Testis (tissue), 5 donors: ENCODE measurements at places on chromosomes 2 and 18.

DNA sequence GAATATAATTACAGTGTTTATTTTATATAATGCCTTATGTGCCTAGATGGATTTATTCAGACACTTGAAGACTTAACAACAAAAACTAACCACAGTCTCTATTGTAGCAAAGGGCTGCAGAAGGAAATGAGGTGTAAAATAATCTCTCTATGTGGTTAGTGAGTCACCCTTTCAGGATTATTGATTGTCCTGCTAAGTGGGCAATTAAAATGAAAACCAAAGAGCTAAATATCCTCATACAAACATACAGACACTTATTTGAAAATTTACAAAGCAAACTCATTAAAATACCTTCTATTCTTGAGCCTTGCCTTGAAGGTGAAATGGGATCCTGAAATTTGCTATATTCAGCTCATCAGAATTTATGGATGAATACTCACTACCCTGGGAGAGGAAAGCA lies 27.7 kb upstream of the DCC start:
- DNase-seq, result no peak

GRCh38 chr18:493986-494983 lies 6.2 kb downstream of the COLEC12 start:
- DNase-seq, result no peak

DNA sequence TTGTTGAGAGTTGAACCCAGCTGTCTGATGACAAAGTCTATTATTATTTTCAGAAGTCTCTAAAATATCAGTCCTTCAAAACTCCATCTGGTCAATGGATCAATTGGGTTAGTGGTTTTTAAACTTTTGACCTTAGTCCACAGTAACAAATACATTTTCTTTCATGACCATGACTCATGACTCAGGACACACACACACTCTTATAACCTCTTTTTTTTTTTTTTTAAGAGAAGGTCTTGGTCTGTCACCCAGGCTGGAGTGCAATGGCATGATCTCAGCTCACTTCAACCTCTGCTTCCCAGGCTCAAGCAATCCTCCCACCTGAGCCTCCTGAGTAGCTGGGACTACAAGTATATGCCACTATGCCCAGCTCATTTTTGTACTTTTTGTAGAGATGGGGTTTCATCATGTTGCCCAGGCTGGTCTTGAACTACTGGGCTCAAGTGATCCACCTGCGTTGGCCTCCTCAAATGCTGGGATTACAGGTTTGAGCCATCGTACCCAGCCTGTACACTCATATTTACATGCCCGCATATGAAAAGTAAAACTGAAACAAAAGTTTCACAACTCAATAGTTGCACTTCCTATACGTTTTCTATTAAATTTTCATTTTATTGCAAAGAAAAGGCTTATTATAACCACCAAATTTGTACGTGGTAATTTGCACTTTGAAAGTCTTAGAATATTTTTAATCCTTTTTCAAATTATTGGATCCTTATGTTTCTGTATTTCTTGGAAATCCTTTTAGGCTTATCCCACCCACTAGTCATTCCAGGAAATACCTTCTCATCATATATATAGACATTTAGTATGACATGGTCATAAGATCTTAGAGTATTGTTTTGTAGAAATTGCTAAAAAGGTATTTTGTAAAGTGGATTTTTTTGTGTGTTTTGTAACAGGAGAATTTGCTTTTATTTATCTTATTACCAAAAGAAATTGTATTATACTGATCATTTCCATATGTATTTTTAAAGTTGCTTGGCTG lies 199.0 kb downstream of the LPIN1 start:
- DNase-seq, result no peak

DNA sequence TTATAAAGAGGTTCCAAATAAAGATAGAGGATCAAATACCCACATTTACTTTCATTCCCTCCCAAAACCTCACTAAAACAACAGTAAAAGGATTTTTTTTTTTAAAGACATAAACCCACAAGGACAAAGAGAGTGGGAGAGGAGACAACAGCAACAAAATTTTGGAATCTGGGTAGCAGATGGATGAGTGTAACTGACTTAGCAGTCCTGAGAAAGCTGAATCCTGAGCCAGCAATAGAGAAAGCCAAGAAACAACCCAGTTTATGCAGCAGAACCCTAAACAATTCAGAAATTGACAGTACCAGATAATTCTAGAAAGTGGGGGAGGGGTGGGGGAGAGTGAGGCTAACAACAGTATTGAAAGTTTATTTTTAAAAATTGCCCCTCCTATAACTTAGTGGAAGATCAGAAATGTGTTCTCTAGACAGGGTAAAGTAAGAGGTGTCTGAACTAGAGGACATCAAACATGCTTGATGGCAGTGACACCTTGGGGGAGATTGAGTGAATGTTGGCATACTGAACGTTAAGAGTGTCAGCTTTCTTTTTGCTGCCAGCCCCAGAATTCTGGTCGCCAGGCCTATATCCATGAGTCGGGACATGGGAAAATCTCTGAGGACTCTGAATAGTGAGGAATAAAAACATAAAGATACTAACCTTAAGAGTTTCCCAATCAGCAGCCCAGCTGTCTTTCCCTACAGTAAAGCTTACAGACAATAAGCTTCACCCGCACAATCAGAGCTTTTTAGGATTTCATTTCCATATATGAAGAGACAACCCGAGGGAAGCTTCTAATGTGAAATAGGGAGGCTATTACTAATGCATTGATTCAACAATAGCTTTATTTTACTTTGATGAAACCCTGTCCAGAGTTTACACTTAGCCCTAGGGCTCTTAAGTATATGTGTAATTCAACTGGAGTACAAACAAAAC lies 128.0 kb upstream of the ALPP start:
- DNase-seq, result no peak

DNA sequence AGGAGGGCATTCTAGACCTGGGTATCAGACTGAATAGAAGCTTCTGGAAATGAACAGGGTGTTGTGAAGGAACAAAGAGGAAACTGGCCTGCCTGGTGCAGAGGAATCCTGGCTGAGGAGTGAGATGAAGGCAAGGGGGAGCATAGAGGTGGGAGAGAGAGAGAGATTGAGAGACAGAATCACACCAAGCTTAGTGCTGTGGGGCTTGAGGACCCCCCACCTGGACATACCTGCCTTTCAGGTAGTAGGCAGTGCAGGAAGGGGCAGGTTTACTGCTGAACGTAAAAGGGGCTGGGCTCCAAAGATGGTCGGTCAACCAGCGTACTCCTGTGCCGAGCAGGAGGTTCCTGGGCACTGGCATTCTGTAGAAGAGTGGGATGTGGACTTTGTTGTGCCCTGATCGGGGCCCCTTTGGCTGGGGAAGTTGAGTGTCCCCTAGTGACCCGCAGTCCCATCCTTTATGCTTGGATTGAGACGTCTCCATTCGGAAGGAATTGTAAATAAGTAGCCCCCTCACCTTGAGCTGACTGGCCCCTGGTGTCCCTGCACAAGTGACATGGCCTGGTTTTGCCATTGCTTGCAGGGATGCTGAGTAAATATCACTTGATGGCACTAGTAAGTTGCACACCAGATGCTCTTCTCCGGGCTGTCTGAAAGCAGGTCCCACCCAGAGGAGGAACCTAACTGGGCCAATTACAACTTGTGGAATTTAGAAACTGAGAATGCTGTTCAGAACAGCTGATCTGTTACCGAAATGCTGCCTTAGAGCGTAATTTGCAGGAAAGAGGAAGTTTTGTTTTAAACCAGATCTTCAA lies 1.4 kb downstream of the UBE2F start:
- peak; percentile 72 for DNase-seq

DNA sequence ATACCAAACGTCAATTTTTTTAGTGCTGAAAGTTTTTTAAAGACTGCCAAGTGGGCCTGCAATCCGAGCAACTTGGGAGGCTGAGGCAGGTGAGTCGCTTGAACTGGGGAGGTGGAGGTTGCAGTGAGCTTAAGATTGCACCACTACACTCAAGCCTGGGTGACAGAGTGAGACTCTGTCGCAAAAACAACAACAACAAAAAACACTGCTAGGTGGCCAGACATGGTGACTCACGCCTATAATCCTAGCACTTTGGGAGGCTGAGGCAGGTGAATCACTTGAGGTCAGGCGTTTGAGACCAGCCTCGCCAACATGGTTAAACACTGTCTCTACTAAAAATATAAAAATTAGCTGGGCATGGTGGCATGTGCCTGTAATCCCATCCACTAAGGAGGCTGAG lies 202.8 kb upstream of the COPS8 start:
- DNase-seq, result no peak

DNA sequence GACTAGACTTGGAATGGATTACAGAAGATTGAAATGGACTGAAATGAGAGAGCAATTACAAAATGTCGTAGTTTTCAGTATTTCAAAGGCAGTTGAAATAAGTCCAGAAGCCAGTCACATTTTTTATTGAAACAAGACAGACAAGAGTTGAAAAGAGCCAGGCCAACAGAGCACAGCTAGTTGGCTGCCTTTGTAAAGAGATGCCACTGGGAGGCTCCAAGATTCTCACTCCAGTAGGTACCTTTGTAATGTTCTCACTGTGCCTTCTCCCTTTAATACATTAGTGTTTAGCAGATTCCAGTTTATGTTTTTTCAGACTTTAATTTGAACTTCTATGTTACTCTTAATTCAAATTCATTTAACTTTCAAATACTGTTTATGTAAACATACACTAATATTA lies 234.8 kb downstream of the DSEL start:
- DNase-seq, result no peak

- no peak for DNase-seq
Observed at GRCh38 chr2:20456116-20456571, 9.3 kb downstream of the RHOB start.

GRCh38 chr2:43363120-43363519 lies 136.7 kb upstream of the ZFP36L2 start:
- DNase-seq, result no peak

DNA sequence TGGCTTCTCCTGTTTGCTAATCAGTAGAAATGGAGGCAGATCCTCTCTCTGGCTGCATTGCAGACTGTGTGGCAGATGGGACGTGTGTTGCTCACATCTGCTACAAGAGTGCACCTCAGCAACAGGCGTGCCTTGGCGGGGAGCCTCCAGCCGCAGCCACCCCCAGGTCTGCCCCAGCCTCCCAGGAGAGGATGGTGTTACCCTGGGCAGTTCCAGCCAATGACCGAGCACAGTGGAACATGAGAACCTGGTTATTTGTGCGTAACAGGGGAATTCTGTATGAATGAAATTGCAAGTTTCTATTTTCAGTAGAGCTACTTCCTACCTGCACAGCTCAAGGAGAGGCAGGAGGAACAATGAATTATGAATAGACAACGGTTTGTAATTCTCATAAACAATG lies 130.6 kb upstream of the CBLN2 start:
- DNase-seq, result no peak

DNA sequence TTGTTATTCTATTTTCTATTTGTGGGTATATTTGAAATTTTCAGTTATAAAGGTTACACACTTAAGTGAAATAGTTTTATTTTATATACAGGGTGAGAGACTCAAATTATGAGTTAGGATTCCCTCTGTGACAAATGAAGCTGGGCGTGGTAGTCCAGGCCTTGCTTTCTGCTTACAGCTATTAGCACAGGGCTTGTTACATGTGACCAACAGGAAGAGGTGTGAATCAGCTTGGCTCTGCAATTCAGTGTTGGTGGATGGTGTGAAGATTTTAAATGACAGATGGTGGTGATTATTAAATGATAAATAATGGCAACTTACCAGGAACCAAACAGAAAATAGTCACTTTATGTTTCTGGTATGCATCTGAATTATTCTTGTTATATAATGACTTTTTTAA lies 64.4 kb upstream of the NOSTRIN start:
- no peak for DNase-seq

GRCh38 chr2:215921895-215922294 lies 91.5 kb downstream of the MREG start:
- DNase-seq, result no peak

DNA sequence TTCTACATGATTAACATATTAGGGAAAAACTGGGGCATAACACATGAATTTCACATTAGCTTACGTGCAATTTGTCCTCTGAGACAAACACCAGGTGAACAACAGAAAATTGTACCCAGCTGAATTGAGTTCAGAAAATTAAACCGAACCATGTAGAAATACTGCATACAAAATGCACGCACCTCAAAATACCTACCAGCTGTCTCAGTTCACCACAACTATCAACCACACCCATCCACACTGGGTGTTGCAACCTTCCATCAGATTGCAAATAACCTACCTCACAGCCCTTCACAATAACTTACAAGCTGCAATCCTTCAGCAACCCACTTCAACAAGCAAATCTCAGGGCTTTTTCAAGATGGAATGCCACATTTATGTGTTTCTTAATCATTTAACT lies 55.9 kb downstream of the UNC50 start:
- no peak for DNase-seq

- no peak for DNase-seq
Observed at GRCh38 chr18:79975985-79976680, 11.7 kb downstream of the HSBP1L1 start.

DNA sequence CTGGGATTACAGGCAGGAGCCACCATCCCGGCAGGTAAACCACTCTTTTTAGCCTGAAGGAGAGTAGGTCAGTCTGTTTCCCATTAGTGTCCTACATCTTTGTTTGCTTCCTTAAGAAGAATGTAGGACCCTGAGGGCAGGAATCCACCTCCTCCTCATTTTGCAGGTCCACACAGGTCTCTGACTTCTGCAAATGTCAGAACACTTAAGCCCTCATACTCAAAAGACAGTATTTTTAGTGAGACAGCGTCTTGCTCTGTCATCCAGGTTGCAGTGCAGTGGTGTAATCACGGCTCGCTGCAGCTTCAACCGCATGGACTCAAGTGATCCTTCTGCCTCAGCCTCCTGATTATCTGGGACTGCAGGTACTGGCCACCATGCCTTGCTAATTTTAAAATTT lies 9.3 kb downstream of the PSTPIP2 start:
- DNase-seq, result no peak

DNA sequence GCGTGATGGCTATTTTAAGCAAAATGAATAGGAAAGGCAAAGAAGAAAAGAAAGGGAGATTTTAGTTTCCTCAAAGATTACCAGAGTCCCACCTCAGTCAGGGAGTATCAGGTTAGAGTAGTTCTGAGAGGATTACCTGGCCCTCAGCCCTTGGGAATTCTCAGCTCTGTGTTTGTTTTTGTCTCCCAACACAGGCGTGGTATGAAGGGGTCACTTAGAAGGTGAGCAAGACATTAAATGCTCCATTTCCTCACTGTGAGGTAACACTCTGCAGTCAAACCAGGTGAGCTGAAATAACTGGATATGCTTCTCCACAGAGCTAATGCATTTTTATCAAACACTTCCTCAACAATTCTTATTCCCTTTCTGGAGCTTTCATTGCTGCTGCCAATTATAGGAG lies 232.2 kb downstream of the IKZF2 start:
- no peak for DNase-seq

DNA sequence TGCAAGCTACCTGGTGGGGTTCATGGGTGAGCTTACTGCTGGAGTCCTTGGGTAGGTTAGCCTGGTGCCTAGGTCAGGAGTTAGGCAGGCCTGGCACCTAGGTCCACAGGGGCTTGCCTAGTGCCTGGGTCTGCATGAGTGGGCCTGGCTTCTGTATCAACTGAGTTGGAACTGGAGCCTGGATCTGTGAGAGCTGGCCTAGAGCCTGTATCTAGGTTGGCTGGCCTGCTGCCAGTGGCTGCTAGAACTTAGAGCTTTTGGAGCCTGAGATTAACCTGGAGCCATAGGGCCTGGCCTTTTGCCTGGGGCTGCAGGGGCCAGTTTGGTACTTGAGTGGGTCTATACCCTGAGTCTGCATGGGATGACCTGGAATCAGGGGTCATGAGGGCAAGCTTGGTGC lies 679.4 kb downstream of the NUP35 start:
- no peak for DNase-seq

GRCh38 chr18:5868218-5868854 lies 27.0 kb downstream of the TMEM200C start:
- peak; percentile 91 for DNase-seq

- DNase-seq, result no peak
Observed at GRCh38 chr2:55550368-55551102, 31.0 kb downstream of the CFAP36 start.
